ENCODE measurements at places on chromosomes 16 and 17.

GRCh38 chr17:9905902-9906301 is 831 bp upstream of the RCVRN start:
- DNase-seq: no peak

DNA sequence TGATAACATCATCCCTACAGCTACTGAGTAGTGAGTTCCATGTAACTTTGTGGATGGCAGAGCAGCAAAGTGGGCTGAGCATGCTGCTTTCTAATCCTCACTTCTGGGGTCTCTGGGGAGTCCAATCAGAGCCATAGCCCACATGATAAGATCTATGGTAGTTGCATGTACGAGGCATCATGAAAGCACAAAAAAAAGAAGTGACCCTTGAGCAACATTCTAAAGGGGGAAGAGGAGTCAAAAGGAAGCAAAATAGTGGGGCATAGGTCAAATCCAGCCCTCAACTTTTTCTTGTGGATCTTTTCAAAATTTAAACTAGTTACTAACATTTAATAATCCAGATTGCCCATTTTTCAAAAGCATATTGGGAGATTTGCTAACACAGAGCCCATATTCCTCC is 208.5 kb upstream of the TOX3 start:
- no peak for DNase-seq

DNA sequence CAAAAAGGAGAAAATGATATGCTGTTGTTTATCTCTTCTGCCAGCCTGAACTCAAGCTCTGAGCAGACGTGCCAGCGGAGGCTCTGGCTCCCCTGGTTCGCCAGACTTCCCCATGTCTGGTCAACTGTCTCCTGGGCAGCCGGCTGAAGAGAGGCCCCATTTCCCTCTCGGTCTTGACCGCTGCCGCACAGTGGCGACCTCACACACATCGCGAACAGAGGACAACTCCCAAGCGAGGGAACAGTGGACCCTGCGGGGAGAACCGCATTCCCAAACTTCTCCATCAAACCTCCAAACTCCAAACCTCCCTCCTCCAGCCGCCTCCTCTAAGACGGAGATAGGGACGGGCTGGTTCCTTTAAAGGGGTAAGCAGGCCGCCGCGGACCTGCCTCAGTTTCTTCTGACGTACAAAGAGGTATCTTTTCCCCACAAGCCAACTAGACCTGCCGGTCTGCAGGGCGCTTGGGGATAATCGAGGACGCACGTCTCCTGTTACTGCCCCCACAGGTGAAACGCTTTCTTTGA is 24.9 kb upstream of the RFFL start:
- no peak for DNase-seq

DNA sequence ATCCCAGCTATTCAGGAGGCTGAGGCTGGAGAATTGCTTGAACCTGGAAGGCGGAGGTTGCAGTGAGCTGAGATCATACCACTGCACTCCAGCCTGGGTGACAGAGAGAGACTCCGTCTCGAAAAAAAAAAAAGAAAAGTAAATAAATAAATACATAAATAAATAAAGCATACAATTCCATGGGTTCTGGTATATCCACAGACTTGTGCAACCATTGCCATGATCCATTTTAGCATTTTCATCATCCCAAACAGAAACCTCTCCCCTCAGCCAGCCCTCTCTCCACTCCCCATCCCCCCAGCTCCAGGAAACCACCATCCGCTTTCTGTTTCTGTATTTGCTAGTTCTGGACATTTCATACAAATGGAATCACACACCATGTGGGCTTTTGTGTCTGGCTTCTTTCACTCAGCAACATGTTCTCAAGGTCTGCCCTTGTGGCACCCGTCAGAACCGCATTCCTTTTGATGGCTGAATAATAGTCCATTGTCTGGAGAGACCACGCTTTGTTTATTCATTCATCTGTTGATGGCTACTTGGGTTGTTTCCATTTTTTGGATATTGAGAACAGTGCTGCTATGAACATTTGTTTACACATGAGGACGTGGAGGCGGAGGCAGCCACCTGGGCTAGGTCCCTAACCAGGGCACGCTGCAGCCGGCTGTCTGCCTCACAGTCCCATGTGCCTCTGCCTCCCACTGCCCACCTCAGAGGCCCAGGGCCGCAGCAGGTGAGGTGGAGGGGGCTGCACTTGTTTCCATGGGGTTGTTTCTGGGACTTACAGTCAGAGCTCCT is 76.2 kb downstream of the NT5M start:
- DNase-seq: no peak

- no peak for DNase-seq
Observed at GRCh38 chr17:8823279-8823678, 24.1 kb upstream of the MFSD6L start.

- DNase-seq: no peak
Observed at GRCh38 chr17:29195465-29196081, 15.4 kb upstream of the MYO18A start.

DNA sequence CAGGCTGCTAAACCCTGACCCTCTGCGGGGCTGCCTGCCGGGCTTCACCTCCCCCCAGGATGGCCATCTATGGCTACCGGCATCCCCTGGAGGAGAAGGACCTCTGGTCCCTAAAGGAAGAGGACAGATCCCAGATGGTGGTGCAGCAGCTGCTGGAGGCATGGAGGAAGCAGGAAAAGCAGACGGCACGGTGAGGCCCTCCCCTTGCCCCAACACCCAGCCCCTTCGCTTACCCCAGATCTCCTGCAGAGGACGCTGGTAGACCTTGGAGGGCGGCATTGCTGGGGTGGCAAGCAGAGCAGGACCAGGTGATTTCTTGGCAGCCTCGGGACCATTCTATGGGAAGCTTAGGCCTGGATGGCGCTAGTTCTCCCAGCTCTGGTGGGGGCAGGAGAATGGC is 24.5 kb downstream of the ABCC3 start:
- DNase-seq: no peak

DNA sequence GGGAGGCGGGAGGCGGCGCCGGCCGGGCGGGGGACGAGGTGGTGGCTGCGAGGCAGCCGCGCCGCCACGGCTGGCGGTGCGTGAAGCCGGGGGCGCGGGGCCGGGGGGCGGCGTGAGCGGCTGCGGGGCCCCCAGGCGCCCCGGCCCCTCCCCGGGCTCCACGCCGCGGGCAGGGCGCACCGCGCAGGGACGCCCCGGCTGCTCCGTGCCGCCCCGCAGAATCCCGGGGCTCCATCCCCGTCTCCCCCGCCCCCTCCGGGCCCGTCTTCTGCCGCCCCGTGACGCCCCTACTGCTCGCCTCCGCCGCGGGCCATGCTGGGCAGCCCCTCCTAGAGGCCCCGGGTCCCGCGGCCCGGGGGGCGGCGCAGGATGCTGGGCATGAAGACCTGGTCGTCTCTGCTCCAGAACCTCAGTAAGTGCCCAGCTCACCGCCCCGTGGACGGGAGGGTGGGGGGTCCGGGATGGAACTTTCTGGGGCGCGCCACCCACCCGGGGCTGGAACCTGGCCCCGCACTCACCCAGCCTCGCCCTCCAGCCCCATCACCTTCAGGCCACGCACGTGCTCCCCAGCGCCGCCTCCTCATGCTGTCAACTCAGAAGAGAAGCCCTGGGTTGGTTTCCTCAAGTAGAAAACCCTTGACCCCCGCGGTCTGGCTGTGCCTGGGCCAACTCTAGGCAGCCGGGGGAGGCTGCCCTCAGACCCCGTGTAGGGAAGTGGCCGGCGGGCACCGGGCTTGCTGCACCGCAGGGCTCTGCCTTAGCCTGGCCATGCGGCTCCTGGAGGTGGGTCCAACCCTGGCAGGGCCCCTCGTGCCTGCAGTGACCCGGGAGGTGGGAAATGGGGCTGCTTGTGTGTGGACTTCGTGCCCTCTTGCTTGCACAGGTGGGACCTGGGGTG is 150.2 kb upstream of the GSE1 start:
- DNase-seq: no peak

- DNase-seq: no peak
Observed at GRCh38 chr17:49393491-49394255, 21.0 kb downstream of the PHB1 start.

DNA sequence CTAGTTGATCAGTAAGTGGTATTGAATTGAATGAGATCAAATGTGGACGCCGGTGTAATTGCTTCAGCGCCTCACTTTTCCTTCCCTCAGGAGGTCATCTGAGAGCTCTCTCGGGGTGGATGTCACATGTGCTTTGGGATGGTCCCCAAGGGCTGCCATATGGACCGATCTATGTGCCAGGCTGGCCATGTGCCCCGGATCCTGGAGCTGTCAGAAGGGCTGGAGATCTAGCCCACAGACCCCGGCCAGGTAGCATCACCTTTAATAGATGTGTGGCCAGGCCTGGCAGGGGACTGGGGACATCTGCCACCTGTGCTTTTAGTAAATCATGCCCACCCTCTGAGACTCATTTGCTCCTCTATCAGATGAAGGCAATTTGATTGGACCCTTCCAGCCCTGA is 95.3 kb upstream of the CRHR1 start:
- DNase-seq: no peak

DNA sequence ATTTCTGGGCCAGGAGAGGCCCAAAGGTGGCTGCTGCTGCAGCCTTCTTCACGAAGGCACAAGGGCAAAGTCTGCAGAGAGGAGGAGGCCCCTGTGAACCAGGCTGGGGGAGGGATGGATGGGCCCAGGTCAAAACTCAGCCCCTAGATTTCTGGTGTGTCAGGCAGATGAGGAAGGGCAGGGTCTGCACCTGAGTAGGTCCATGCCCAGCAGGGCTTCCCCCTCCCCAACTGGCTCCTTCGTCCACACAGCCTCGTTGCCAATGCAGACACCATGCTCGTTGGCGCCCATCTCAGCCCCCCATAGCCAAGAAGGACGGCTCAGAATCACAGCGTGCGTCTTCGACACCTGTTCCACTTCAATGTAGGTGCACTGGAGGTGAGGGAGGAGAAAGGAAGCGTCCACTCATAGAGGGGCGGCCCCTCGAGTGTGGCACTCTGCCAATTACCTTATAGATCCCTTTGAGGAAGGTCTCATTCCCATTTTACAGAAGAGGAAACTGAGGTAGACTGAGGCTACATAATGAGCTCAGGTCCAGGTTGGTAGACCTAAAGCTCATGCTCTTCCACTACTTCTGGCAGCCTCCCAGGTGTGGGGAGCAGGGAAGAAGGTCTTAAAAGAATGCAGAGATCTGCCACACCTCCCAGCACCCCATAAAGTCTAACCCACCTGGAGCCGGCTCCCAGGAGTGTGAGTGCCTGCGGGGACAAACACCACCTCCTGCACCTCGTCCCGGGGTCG is 902 bp downstream of the SCRN2 start:
- DNase-seq: no peak

DNA sequence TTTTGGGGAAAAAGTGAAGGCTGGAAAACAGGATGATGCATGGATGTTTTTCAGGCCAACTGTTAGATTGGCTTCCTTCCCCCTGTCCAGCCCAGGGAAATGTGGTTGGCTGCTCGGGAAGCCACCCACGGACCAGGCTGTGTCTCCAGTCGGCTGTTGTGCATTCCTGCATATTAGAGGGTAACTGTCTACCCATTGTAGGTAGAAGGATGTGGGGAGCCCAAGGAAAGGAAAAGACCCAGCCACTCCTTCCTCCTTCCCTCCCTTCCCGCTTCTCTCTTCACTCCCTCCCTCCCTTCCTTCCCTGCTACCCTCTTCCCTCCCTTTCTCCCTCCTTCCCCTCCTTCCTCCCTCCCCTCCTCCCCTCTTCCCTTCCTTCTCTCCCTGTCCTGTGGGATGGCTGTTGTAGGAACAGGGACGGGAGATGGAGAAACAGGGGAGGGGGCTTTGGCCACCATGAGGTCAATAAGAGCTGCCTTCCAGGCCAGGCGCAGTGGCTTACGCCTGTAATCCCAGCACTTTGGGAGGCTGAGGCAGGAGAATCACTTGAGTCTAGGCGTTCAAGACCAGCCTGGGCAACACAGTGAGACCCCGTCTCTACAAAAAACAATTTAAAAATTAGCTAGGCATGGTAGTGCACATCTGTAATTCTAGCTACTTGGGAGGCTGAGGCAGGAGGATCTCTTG is 16.9 kb downstream of the SYT17 start:
- DNase-seq: no peak

GRCh38 chr16:79503511-79503910 is 97.0 kb downstream of the MAF start:
- DNase-seq: no peak

DNA sequence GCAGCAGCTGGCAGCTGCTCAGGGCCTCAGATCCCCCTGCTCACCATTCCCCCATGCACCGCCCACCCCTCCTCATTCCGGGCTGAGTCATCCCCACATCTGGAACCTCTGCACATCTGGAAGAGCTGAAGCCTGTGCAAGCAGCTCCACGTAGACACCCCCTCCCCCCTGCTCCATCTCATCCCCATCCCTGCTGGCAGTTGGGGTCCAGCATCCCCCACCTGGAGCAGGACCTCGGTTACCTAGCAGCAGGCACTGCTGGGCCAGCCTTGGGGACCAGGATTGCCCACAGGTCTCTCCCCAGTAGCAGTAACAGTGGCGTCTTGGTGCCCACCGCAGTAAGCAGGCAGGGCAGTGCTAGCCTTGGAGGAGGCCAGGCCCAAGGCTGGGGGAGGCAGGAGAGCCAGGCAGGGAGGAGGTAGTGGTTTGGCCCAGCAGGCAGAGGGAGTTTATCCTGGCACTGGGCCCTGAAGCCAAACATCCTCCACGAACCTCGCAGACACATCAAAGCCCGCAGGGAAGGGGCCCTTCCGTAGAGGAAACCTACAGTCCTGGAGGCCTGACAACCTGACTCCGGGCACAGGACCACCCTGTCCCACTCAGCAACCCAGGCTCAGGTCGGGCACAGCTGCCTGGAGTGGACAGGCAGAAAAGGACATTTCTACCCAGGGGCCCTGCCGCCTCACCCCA is 7.7 kb upstream of the TMEM92 start:
- no peak for DNase-seq

DNA sequence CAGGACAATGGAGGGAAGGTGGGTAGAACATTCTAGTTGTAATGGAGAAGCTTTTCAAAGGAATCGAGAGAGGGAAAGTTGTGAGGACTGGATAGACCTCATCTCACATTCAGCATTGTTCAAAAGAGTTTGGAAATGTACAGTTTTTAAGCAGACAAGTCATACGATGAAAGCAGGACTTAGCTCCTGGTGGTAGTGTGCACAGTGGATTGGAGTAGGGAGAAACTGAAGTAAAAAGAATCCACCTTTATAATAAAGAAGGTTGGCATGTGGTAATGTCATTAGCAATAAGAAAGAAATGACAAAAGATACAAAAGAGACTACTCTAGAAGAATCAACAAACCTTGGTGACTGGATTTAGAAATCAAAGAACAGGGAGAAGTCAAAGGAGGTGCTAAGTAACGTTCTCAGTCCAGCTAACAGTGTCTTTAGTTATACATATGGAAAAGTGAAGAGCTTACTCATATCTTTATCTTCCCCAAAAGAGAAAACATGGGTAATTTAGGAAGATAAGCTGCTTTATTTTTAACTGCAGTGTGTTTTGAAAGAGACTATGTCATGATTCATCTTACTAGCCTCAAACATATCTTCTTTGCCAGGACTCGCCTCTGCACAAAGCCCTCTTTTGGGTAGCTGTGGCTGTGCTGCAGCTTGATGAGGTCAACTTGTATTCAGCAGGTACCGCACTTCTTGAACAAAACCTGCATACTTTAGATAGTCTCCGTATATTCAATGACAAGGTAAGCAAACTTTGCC is 18.7 kb upstream of the EVI2A start:
- no peak for DNase-seq

DNA sequence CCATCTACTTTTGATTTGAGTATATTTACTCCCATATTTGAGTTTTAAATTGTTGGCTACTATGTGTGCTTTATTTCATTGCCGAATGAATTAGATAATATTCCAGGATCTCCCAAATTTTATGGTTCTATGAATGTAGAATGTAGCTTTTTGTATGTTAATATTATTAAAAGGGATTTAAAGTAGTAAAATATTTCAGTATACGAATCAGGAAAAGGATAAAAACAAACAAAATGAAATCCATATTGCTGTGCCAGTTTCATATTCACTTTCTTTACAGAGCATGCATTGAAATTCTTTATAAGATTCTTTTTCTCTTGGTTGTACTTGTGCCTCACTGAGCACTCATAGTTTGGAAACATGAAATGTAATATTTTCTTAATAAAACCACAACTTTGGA is 155.1 kb downstream of the CHD9 start:
- DNase-seq: no peak

All from stimulated activated CD8-positive, alpha-beta memory T cell treated with anti-CD3 and anti-CD28 coated beads, Interleukin-7, amount 100 ng/mL, for 1 hour (primary cell).